Esophagus squamous epithelium (tissue), 5 donors: ENCODE measurements at places on chromosomes 7 and 10.

DNA sequence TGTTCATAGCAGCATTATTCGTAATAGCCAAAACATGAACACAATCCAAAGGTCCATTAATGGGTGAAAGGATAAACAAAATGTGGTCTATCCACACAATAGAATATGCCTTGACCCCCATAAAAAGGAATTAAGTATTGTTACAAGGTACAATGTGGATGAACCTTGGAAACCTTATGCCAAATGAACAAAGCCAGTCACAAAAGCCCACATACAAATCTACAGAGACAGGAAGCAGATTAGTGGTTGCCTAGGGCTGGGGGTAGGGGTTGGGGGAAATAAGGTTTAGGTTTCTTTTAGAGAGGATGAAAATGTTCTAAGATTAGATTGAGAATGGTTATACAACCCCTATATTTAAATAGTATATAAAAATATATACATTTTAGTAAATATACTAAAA is 34.8 kb downstream of the PIP4K2A start:
- no peak for DNase-seq

DNA sequence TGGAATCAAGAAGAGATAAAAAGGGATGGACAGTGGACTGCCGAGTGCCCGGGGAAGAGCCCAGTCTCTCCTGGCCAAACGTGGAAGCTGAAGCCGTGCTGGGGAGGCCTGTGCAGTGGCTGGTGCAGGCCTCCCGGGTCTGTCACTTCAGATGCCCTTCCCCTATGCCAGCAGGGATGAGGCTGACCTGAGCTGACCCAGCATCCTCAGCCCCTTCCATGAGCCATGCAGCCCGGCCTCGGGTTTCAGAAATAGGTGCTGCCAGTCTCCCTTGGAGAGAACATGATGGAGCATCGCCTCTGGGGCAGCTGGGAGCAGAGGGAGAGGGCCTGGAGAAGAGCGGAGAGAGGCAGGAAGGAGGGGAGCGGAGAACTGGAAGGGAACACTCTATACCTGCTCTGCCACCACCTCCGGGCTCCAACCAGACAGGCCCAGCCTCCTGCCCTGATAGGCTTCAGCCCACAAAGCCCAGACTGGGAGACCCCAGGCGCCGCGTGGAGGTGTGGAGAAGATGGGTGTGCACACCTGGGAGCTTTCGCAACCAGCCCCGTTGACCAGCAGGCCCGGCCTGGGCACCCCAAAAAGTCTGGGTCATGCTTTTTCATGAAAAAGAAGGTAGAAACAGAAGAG is 68.6 kb upstream of the PPP2R2D start:
- no peak for DNase-seq

- no peak for DNase-seq
These were observed 1.3 kb upstream of the CALCR start for GRCh38 chr7:93575555-93576399.

DNA sequence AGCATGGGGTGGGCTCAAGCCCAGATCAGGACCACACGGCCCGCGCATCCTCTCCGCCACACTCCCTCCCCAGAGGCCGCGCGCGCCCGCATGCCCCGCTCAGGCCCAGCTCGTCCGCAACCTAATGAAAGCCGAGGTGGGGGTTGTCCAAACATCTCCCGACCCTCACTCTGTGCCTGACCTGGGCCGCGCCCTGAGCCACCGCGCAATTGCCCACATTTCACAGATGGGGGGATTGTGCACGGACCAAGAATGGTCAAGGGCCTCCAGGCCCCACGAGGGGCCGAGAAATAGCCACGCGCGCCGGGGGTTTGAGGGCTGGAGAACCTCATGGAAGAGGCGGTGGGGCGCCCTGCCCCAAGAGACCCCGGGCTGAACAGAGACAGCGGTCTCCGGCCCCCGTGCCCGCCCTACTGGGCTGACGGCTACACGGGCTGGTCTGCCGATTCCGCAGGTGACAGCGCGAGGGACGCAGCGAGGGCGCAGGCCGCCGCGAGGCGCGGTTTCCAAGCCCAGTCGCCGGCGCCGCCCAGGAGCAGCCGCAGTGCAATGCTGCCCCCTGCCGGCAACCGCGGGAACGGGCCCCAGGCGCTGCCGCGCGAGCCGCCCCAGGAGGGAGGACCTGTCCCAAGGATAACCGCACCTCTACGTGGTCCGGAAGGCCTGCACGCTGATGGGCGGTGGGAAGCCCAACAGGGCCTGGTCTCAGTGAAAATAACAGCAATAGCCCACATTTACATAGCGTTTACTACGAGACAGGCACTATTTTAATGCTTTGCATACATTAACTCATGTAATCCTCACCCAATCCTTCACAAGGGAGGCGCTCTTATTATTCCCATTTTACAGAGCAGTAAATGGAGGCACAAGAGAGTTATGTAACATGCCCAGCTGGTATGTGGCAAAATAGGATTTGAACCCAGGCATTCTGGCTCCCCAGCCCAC is 10.5 kb upstream of the GRID1 start:
- no peak for DNase-seq

DNA sequence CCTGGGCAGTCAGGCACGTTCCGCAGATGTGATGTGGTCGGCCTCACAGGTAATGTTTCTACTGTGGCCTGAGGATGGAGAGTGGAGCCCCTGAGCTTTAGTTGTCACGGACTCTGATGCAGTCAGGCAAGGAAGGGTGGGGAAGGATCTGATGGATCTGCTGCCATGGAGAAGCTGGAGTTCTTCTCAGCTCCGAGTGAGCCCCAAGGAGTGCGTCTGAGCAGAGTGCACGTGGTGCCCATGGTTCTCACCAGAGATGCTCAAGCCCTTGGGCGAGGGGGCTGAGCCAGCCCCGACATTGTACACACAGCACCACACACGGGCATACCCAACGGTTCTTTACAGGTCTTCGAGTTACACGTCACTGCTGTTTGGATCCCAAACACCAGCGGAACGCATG is 192.5 kb downstream of the EBF3 start:
- DNase-seq: no peak

- no peak for DNase-seq
These were observed 52.2 kb upstream of the SEC61G start for GRCh38 chr7:54811041-54811845.

GRCh38 chr7:38833329-38833728 is 75.7 kb downstream of the VPS41 start:
- DNase-seq: no peak

- DNase-seq: no peak
These were observed 24.0 kb upstream of the WNT8B start for GRCh38 chr10:100438674-100439315.

DNA sequence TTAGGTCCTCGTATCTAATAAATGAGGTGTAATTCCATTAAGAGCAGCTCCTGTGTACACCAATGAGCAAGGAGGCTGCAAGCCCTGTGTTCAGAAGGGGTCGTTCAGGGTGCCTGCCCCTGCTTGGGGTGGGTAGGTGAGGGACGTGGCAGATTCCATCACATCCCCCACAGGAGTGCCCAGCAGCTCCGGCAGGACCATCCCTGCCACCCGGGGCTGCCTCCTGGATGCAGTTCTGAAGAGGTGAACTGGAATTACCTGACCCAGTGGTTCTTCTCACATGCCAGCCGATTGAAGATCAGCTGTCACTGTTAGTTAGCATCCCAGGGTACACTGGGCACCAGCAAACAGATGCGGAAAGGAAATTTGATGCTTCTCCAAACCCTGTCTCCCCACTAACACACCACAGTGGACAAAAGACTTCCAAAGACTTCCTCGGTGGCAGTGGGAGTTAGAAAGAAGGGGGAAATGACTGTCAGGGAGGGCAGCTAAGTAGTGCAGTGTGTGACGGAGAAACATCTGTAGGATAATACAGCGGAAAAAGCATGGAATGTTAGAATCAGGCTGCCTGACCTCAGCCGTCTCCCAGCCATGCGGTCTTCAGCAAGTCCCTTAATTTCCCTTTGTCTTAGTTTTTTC is 313.6 kb upstream of the ZMIZ1 start:
- DNase-seq: no peak

DNA sequence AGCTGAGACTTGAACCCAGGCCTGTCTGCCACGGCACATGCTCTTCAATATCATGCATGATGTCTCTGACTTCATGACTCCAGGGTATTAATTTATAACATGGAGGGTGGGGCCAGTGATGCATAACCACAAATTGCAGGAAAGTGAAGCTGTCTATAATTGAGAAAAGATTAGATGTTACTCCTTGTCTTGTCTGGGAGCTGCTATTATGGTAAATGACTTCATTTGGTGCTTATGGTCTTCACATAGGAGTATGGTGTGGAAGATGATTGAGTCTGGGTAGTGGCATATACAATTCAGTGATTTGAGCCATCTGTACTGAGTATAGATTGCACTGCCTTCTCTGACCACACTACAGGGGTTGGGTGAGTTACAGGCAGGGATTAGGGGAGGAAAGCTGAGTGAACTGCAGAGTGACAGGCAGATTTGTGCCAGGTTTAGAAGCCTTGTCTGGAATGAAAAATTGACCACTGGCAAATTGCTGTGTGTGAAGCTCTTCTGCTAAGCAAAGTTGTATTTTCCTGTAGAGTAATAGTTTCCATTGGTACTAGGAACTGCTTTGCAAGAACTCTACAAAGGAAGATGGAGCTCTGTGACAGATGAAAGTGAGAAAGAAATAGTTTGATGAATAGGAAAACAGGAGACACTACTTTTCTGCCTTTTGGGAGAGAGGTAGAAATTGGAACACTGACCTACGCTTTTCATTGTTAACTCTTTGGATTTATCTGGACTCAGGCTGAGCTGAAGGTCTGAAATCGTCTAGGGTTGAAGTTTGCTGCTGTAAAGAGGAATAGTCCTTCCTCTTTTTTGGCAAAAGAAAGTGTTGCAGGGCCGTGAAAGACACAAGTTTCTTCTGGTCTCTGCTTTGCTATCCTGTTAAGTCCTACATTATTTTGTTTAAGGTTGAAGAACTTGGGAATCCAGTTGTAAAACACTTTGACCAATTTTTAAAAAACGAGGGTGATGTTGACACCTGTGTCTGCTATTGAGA is 2.7 kb downstream of the SND1 start:
- no peak for DNase-seq

DNA sequence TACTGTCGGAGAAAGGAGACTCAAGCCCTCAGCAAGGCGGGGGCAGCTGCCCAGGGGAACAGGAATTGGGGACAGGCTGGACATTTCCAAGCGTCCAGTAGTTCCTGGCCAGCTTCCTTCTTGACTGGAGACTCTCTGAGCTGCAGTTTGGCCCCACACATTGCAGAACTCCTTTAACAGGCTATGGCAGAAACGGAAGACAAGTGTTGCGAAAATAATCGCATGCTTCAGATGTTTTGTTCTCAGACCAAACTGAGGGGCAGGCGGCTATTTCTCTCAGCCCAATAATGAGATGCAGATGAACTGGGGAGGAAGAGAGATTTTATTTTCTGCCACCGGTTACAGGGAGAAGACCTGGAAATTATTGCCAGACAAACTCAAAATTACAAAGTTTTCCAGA is 88.0 kb upstream of the PFKP start:
- no peak for DNase-seq

DNA sequence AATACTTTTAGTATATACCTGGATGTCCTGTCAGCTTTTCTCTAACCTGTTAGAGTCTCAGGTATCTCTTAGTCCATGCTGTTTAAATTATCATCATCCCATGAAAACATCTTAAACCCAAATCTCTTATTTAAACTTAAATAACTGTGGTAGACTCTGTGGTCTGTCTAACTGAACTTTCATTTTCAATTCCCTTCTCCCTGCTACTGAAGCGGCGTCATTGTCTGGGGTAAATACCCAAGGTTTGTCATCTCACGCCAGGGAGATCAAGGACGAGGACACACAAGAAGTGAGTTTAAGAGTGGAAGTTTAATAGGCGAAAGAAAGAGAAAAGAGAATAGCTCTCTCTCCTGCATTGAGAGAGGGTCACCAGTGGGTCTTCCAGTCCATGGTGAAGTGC is 804.4 kb upstream of the CELF2 start:
- no peak for DNase-seq

DNA sequence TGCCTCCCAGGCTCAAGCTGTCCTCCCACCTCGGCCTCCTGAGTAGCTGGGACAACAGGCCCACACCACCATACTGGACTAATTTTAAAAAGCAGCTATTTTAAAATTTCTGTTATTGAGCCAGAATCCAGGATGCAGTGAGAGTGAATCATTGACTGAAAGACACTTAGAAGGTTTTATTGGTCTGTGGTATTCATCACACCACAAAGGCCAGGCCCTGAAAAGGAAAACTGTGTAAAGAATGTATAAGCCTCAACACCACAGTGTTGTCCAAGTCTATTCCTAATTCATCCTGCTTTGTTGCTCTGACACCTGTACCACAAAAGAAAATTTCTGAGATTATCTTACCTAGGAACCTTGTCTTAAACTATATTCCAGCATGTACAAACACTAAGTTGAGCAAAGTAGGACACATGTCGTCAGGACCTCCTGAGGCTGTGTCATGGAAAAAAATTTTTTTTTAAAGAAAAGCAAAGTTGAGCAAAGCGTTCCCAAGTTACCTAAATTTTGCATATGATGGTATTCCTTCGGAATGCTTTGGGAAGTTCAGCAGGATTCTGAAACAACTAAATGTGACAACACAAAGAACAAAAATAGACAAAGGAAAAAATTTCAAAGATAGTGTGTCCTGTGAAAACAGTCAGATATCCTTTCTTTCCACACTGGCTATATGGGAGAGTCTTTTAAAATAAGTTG is 129.6 kb upstream of the MKLN1 start:
- no peak for DNase-seq

- DNase-seq: no peak
These were observed 25.6 kb downstream of the CCDC3 start for GRCh38 chr10:12975906-12976305.

DNA sequence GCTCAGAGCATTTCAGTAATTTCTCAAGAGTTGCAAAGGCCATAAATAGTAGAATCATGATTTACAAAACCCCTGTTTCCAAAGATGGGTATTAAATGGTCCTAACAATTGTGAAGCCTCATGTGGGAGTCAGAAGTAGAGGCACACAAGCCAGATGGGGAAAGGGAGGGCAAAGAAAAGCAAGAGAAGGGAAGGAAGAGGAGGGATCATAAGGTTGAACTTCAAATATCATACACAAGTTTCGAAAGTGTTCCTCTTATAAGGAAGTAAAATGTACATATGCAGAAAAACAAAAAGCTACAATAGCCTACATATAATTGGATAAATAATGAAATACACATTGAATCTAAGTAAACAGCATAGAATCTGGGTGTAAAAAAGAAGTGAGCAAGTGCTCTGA is 6.0 kb downstream of the LIPN start:
- DNase-seq: no peak

GRCh38 chr10:104190695-104191094 is 41.5 kb downstream of the CFAP43 start:
- DNase-seq: no peak

DNA sequence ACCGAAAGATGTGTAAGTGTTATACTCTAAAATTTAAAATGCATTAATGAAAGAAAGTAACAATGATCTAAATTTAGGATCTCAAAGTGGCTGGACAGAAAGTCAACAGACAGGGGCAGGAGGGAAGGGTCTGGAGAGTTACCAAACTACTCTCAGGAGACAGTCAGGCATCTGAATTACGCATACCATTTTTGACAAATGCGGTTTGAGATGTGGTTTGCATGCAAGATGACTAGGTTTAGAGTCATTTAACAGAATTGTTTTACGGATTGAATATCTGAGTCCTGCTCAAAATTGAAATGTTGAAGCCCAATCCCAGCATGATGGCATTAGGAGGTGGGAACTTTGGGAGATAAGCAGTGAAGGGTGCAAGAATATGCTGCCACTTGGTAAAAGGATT is 314.1 kb downstream of the WDR11 start:
- no peak for DNase-seq

GRCh38 chr10:93063144-93063976 is 2.8 kb downstream of the CYP26C1 start:
- DNase-seq: no peak

GRCh38 chr10:88108115-88108610 is 244.7 kb downstream of the PTEN start:
- no peak for DNase-seq

- DNase-seq: no peak
These were observed 49.3 kb upstream of the DAGLB start for GRCh38 chr7:6496842-6497636.
